LHCN-M2 (cell line): ENCODE measurements at places on chromosomes 5 and 9.
A peak's percentile ranks its signal among the peaks of the same experiment; 100 is the strongest.

DNA sequence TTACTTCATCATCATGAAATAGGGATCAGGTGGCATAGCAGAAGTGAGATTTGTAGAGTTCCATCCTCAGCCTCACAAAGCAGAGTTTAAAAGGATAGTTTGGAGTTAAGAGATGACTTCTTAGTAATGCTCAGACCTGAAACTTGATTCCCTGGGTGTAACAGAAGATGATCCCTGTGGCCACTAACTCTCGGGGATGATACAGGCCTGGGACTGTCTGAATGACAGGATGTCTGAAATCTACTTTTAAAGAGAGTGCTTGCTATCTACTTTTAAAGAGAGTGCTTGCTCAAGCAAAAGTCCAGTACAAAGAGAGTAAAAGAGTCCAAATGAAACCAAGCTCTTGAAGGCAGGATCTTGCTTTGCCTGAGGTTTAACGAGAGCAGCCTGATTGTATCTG is 14.6 kb downstream of the ADAMTS16 start:
- peak; percentile 26 for DNase-seq

DNA sequence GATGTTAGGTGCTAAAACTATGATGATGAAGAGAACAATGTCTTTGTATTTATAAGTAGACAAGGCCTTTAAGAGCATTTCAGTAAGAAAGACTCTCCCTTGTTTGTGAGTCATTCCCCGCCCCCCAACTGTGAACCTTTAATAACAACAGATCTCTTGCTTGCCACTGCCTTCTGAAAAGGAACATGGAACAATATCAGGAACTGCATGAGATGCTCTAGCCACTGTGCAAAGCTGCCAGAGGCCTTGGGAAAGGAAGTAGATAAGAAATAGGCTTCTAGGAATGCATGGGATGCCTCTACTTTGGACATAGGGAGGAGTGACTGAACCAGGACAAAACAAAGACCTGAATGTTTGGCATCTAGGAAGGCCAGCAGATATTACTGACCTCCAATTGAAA is 296.1 kb upstream of the MPDZ start:
- DNase-seq = no peak

DNA sequence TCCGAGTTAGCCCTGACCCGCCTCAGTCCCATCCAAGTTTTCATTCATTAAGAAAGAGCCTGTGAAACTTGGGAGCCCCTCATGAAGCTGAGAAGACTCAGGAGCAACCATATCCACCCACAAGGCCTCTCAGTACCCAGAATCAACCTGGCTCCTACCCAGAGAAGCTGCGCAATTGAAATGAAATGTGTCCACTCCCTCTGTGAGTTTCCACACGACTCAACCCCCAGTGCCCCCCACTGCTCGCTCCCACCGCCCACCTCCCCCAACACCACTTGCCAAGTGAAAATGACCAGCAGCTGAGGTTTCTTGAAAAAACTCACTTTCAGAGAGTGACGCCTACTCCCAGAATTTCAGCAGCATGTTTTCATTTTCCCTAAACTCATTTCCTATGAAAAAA is 104.6 kb downstream of the CDK5RAP2 start:
- no peak for DNase-seq

- no peak for DNase-seq
Observed at GRCh38 chr5:64397552-64397951, 108.3 kb upstream of the RGS7BP start.

- DNase-seq = peak; percentile 50
Observed at GRCh38 chr5:56330806-56331205, 97.7 kb upstream of the ANKRD55 start.

DNA sequence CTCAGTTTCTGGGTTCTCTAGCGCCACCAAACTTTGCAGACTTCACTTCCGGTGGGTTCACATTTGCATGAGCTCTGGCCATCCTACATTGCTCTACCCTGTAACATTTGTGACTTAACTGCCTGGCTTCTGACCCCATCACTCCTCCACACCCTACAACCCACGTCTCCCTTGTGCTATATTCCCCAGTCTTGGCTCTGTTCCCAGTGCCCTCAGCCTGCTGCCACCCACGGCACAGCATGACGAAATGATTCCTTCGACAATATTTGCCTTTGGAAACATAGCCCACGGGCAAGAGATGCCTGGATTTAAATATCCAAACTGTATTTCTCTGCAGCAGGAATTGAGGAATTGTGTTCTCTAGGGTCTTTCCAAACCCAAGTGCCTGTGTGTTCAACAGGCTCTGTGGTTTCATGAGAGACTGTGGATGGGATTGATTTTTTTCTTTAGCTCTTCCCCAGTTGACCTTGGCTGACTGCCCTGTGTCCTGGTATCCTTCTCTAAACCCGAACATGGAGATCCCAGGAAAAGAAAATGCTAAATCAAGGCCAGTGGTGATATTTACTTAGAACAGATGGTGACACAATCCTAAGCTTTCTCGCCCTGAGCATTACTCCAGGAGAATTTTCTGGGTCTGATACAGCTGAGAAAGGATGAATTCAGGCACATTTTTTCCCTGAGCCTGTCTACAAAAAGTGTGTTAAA is 44.4 kb upstream of the GRIA1 start:
- peak; percentile 76 for DNase-seq

DNA sequence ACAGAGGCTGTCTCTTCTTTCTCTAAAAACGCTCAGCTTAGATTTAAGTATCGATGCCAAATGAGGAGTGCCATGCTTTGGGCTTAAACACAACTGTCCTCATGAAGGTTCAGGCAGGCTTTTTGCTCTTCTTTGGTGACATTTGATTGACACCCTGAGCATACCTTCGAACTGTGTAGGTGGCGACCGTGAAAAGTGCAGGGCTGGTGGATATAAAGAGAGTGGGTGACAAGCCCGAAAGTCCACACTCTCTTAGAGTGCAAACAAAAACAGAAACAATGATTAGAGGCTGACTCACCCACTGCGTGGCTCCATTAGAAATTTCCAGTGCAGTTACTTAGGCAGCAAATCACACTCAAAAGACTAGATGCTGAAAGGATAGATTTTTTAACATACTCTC is 141.7 kb downstream of the SYK start:
- DNase-seq = peak; percentile 33

DNA sequence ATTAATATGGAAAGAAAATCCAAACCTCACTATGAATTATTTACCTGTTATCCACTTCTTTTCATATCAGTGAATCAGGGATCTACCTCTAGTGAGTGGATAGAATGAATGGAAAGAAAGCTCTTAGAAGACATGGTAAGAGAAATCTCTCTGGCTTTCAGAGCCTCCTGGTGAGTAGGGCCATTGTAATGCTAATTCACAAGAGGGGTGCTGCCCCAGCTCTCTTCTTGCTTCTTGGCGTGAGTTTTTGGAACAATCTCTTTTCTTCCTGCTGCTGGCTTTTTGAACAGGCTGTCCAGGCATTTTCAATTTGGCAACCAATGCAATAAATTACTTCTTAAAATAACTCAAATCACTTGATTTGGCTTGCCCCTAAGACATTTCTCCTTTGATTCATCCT is 49.9 kb upstream of the KCNN2 start:
- no peak for DNase-seq

DNA sequence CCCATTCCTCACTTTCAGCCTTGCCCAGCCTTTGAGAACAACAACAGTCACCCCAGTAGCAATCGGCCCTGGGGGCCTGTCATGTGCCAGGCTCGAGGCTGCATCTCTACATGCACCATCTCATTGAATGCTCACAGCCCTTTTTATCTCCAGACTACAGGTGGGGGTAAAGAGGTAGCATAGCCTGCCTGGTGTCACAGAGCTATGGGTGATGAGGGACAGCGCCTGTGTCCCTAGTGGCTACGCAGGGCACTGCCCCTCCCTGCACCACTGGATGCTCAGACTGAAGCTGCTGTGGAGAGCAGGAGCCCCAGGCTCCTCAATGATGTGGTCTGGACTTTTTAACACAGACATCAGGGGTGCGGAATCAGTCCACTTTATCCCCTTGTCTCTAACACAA is 2.8 kb downstream of the CAMK2A start:
- no peak for DNase-seq

GRCh38 chr9:25094518-25094917 is 548.8 kb upstream of the IZUMO3 start:
- no peak for DNase-seq

DNA sequence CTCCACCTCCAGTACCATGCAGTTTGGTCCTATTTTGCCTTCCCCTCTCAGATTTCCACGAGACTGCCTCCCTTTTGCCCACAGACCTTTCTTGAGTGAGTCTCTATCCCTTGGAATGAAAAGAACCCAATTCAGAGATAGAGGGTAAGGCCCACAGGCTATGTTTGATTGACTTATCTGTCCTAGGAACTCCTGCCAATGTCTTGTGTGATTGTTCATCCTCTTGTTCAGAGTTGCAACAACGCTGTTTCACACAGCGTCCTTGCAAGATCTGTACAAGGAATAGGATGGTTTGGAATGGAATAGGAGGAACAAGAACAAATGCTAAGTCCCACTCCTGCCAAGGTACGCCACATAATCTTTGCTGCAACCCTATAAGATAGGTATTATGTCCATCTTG is 142.2 kb upstream of the ABCA1 start:
- DNase-seq = no peak

DNA sequence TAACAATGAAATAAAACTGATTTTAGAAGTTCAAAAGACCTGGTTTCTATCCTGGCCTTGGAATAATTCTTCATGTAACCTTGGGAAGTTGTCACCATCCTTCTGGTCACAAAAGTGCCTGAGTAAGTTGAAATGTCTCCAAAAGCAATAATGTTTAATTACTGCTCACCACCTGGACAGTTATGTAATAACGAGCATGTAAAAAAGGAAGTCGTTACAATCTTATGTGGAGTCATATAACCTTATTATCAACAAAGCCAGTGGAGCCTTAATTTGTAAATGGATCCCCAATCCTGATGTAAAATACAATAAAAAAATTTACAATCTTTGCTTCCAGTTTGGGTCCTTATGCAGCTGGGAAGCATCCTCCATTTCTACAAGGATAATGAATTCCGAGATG is 64.2 kb upstream of the GPR151 start:
- no peak for DNase-seq

- no peak for DNase-seq
Observed at GRCh38 chr5:31675472-31675871, 36.5 kb downstream of the PDZD2 start.

DNA sequence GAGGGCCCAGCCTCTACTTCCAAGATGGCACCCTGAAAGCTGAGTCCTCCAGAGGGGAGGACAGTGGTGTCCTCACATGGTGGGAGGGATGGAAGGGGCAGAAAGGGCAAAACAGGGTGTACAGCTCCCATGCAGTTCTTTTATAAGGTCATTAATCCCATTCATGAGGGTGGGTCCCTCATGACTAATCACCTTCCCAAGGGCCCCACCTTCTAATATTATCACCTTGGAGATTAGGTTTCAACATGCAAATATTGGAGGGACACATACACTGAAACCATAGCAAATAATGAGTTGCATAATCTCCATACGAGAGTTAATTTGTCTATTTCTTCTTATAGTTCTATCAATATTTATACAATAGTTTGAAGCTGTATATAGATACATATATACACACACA is 5.8 kb upstream of the ZBTB43 start:
- DNase-seq = no peak

- DNase-seq = no peak
Observed at GRCh38 chr9:3457175-3457574, 68.6 kb downstream of the RFX3 start.

DNA sequence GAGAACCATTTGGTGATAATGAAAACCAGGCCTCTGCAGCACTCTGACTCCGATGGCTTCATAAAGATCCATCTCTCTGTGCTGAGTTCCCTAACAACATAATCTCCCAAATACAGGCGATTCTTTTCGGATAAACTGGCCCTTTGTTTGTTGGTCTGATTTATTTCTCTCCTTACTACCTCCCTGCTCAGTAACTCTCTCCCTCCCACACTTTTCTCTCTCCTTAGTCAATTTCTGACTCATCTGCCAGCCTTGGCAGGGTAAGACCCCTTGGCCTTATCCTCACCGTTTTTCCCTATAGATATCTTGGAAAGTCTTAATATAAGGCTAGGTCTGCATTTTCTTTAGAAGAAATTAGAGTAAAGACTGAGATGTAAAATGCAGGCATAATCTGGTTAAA is 128.7 kb downstream of the BRINP1 start:
- no peak for DNase-seq

DNA sequence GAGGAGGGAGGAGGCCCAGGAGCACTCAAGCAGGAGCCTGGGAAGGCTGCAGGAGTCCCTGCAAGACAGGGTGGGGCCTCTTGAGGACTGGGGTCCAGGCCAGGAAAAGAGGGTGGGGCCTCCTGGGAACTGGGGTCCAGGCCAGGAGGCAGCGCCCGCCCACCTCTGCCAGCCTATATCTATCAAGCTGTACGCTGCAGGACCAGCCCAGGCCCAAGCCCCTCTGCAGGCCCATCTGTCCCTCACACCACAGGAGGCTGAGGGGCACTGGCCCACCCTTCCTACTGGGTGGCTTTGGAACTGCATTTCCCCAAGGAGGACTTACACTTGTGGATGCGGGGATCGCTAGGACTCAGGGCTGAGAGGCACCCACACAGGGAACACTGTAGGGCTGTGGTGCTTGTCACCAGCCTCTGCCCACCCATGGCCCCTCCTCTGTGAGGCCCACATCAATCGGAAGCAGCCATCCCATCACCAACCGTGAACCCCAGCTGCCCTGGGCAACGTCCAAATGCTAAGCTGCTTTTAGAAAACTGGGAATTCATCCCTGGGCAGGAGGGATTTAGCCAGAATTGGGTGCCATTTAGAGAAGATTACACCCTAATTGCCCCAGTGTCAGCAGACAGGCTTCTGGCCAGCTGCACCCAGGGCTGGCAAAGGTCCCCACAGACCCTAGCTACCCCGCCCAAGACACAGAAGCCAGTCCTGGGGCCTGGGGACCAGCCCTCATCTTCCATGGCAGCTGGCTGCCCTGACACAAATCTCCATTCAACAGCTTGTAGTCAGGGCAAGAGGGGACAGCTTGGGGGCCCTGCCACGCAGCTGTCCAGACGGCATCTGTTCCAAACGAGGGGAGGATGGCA is 15.3 kb downstream of the BICD2 start:
- DNase-seq = no peak

DNA sequence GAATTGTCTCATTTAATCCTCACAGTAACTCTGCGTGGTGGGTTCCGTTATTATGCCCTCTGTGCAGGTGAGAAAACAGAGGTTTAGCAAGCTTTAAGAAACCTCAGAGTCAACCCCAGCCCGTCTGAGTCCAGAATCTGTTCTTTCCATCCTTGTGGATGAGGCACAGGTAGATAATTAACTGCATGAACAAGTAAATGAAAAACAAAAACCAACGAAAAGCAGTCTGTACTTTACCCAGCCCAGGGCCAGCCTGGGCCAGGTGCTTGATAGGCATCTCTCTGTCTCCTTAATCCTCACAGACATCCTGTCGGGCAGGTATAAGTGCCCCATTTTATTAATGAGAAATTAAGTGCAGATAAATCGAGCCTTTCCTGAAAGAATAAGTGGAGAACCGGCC is 25.3 kb upstream of the CXCL14 start:
- no peak for DNase-seq

- DNase-seq = no peak
Observed at GRCh38 chr9:108074900-108075299, 585.3 kb upstream of the KLF4 start.

- no peak for DNase-seq
Observed at GRCh38 chr9:125888211-125888610, 141.0 kb downstream of the PBX3 start.
